T-helper 2 cell (primary cell): ENCODE measurements at places on chromosomes 7 and 10.

- no peak for DNase-seq
Measured at GRCh38 chr7:54483523-54483922, 58.7 kb upstream of the VSTM2A start.

- DNase-seq = no peak
Measured at GRCh38 chr7:92723943-92724342, 112.4 kb downstream of the CDK6 start.

- DNase-seq = no peak
Measured at GRCh38 chr7:50474382-50475160, 24.4 kb upstream of the FIGNL1 start.

- no peak for DNase-seq
Measured at GRCh38 chr7:96993094-96993865, 12.1 kb upstream of the DLX6 start.

DNA sequence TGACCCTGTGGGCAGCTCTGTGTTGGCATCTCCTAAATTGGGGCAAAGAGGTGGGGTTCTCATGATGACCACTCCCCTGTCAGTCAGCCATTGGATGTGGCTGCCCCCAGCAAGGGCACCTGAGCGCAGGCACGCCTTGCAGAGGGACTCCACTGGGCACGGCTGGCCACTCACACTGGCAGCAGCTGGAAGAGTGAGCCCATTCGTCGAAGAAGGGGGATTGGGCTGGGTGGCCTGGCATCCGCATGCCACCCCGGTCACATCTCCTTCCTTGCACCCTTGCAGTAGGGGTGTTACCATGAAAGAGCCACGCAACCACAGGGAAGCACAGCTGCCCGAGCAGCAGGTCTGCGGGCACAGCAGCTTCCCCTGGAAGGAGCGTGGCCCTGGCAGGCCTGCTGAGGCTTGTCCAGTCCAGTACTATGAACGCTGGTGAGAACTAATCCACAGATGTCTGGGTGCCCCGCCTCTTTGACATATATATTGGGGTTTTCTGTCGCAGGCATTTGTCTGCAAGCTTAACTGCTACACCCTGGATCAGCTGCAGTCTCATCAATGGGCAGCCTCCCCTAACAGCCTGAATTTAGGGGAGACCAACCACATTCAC lies 25.7 kb upstream of the GRB10 start:
- DNase-seq = no peak

GRCh38 chr10:12350167-12350872 lies 973 bp downstream of the CAMK1D start:
- DNase-seq = peak; percentile 80

DNA sequence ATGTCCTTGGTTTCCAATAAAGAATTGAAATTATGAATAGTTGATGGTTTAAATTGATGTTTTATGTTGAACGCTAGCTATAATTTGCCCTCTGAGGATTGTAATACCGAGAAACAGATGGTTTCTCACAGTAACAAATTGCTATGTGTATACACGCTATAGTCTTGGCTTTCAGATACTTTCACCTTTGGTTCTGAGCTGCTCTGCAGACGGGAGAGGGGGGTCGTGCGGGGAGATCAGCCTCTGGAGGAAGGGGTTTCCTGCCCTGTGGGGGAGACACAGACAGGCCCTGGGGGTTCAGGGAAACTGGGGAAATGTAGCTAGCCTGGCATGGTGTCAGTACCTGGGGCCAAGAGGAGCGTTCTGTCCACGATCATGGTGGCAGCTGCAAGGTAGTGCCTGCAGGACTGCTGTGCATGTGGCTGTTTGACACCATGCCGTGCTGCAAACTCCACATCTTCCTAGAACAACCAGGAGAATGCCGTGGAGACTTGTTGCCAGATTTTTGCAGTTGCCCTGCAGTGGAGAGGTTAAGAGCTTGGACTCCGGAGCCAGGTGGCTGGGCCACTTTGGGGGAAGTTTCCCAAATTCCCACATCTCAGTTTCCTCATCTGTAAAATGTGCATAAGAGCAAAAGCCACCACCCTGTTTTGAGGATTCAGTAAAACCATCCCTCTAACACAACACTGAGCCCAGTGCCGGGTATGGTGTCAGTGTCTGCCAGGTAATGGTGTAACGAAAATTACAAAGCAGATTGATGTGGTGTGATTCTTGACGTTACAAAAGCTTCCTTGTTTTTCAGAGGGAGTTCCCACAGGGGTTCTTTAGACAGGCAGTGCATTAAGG lies 167.9 kb downstream of the CUX1 start:
- no peak for DNase-seq

GRCh38 chr7:92961961-92962360 lies 125.6 kb upstream of the CDK6 start:
- no peak for DNase-seq

- no peak for DNase-seq
Measured at GRCh38 chr10:125520968-125521367, 162.0 kb downstream of the TEX36 start.

GRCh38 chr10:99859585-99859984 lies 77.1 kb downstream of the ABCC2 start:
- DNase-seq = peak; percentile 10

GRCh38 chr10:131402771-131403650 lies 91.5 kb upstream of the TCERG1L start:
- no peak for DNase-seq

- DNase-seq = no peak
Measured at GRCh38 chr10:87045434-87045938, 25.4 kb downstream of the FAM25A start.

- DNase-seq = no peak
Measured at GRCh38 chr10:112336556-112337201, 37.2 kb upstream of the ACSL5 start.

DNA sequence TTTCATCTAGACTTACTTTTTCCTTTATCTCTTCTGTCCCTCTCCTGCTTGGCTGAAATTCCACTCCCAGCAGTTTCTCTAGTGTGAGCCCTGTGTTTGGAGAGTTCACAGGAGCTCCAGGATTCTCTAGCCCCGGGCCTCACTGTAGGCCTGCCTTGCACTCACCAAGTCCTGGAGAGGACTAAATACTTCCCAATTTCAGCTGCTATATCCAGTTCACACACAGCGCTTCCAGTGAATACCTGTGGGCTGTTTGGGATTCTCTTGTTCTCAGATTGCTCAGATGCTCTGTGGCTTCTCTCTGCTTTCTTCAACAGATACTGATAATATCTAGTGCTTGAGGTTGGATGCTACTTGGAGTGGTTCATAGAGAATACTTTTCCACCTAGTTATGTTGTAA lies 46.0 kb downstream of the MINPP1 start:
- no peak for DNase-seq

GRCh38 chr10:124323806-124324205 lies 94.9 kb downstream of the OAT start:
- no peak for DNase-seq

DNA sequence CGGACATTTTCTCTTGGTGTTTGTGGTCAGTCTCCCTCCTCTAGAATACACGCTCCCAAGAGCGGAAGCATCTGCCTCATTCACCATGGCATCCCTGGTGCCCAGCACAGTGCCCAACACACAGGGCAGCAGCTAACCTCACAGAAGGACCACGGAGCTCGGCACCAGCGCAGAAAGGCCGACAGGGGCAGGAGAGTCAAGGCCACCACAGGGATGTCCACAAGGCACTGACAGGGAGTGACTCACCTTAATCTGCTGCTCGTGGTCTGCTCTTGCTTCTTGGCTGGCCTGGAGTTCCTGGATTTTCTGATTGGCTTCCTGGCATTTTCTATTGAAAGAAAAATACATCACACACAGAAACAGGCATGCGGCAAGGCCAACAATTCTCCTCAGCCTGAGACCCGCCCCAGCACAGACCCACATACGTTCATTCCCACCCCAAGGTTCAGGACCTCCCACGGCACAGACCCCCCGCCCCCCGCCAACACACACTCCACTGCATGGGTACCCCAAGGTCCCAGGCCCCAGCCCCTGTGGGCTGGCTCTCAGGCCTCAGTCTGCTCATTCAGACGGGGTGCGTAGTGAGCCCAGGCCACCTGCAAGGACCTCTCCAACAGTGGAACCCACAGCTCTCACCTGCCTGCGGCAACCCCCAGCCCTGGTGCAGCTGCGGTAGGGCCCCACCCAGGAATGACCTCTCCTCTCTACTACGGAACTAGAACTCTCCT lies 14.9 kb downstream of the MAD1L1 start:
- no peak for DNase-seq

DNA sequence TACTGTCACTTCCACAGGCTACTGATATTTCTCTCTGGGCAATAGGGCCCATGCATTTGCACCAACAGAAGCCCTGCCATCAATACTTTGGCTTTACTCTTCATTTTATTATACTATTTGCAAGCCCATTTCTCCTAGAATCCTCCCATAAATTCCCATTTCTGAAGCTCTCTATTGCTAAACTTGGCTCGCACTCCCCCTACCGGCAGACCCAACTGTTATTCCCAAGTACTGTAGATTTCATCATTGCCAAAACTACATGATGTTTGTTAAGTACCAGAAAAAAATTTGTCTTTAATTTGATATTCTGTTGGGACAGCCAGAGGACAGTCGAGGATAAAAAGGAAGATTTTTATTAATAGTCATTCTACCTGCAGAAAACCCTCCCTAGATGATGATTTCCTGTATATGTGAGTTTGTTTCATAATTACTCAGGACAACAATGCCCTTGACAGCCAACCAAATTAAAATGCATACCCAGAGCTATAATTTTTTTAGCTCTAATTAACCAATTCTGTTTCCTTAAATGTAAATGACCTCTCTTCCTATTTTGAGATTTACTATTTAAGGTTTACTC lies 298.6 kb downstream of the REEP3 start:
- no peak for DNase-seq

DNA sequence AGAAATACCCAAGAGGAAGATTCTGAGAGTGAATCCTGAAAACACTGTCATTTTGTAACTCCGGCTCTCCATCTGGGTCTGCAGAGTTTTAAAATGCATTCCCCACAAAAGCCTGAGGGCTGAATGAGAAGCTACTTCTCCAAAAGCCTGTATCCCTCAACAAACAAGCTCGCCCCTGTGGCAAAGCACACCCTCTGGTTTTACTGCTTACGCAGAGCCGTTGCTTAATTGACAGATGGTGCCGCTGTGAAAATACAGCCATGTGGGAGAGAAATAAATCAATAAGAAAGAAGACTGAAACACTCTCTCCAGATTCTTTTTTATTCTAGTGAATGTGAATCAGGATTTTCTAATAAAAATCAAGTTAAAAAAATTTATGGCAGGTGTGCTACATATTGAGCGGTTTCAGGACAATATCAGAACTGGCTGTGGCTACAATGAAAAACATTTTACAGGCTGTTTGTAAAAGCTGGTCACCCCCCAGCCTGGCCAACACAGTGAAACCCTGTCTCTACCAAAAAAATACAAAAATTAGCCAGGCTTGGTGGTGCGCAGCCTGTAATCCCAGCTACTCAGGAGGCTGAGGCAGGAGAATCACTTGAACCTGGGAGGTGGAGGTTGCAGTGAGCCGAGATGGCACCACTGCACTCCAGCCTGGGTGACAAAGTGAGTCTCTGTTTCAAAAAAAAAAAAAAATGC lies 32.5 kb downstream of the C7orf33 start:
- no peak for DNase-seq

- DNase-seq = no peak
Measured at GRCh38 chr7:139825666-139826290, 3.3 kb upstream of the TBXAS1 start.

- DNase-seq = no peak
Measured at GRCh38 chr10:92834331-92834730, 14.0 kb upstream of the EXOC6 start.

GRCh38 chr7:132355048-132355447 lies 221.2 kb downstream of the PLXNA4 start:
- no peak for DNase-seq

GRCh38 chr10:46555713-46556514 lies 544 bp downstream of the GPRIN2 start:
- DNase-seq = no peak

GRCh38 chr10:7082967-7083366 lies 327.9 kb downstream of the SFMBT2 start:
- DNase-seq = no peak

- no peak for DNase-seq
Measured at GRCh38 chr10:55979203-55979602, 381.9 kb downstream of the ZWINT start.

DNA sequence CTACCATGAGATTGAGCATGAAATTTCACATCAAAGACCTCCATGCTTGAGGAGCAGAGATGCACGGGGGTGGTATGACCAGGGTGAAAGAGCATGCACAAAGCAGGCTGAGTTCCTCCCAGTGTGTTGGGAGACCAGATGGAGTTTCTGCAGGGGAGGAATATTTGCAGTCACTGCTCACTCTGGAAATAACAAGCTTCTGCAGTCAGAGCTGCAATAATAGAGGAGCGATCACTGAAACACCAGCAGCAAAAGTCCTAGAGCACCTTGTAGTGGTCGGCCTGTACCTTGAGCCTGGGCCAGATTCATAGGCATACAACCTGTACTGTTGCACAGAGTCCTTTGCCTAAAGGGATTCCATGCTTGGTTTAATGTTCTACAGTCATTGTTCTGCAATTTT lies 184.5 kb upstream of the SP8 start:
- no peak for DNase-seq

- peak; percentile 55 for DNase-seq
Measured at GRCh38 chr10:6542999-6543430, 37.1 kb downstream of the PRKCQ start.

DNA sequence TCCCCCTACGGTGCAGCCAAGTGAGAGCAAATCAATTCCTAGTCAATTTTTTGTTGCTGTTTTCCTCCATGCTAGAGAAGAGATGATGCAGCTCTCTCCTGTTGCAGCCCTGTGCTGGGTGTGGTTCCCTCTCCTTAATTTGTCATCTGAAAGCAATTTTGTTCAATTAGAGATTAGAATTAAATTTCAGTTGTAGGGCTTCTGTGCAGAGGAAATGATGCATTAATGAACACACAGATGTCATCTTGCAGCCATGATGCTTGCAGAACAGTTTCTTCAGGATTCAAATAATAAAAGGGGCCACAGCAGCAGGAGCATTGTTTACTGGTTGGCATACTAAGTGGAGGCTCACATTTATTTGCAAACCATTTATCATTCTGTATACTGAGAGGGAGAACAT lies 266.0 kb downstream of the AUTS2 start:
- no peak for DNase-seq

GRCh38 chr10:123146013-123146893 lies 1.7 kb upstream of the HMX2 start:
- no peak for DNase-seq

- DNase-seq = no peak
Measured at GRCh38 chr10:18104223-18104872, 35.9 kb upstream of the CACNB2 start.

GRCh38 chr10:72665925-72666324 lies 26.0 kb upstream of the MCU start:
- DNase-seq = no peak

- DNase-seq = no peak
Measured at GRCh38 chr7:75711656-75712514, 26.9 kb downstream of the HIP1 start.
